ENCODE measurements at places on chromosomes 2 and 18. TPM values are rescaled to one million over a fixed set of nuclear protein-coding genes. Genes with fewer than 3 reads are reported as not detected.

The SAG gene
- total RNA-seq: not detected

The COL4A4 gene
- total RNA-seq: 2.9 TPM

The TSPYL6 gene
- not detected for total RNA-seq

The RAB6C gene
- total RNA-seq: 0.22 TPM

The C2orf92 gene
- total RNA-seq: 14.9 TPM

DNA sequence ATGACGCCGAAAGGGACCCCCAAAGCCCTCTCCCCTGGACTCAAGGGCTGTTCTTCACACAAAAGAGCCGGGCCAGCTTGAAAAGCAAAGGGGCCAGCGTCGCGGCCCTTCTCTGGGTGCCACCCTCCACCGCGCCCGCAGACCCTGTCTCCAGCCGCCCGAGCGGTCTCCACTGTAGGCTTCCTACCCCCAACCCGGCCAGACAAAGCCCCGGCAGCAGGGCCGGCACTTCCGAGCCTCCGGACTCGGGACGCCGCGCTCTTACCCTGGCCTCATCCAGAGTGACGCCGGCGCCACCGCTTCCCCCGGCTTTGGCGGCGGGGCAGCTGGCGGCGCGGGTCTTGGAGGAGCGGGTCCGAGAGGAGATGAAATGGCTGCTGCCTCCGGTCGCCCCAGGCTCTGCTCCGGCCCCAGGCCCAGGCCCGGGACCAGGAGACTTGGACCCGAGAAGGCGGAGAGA, 603 bp downstream of the ATAD2B start:
- peak overlapping the region; percentile 95 for H3K4me3 ChIP-seq
- no peaks in the 10 kb centered on the region for H3K27me3 ChIP-seq
- no peaks in the 10 kb centered on the region for H3K4me1 ChIP-seq
- no peaks in the 10 kb centered on the region for H3K36me3 ChIP-seq
- peak overlapping the region; percentile 93 for H3K27ac ChIP-seq

- H3K27me3 ChIP-seq: no peaks in the 10 kb centered on the region
- no peaks in the 10 kb centered on the region for H3K36me3 ChIP-seq
- no peak for DNase-seq
- H3K4me1 ChIP-seq: no peaks in the 10 kb centered on the region
- no peak overlapping the region for H3K27ac ChIP-seq
Measured at GRCh38 chr2:128545085-128545484, 226.4 kb upstream of the HS6ST1 start.

GRCh38 chr2:236862961-236863728, 222.5 kb upstream of the COPS8 start:
- DNase-seq: no peak
- no peaks in the 10 kb centered on the region for H3K36me3 ChIP-seq
- no peaks in the 10 kb centered on the region for H3K27me3 ChIP-seq
- H3K27ac ChIP-seq: peak overlapping the region; percentile 49
- H3K4me1 ChIP-seq: peaks cover 4% of the 10 kb centered on the region

GRCh38 chr2:71689393-71689792, 236.0 kb downstream of the DYSF start:
- no peak for DNase-seq
- no peak overlapping the region for H3K27ac ChIP-seq
- H3K27me3 ChIP-seq: no peaks in the 10 kb centered on the region
- no peak overlapping the region for H3K4me3 ChIP-seq
- H3K36me3 ChIP-seq: no peaks in the 10 kb centered on the region
- H3K4me1 ChIP-seq: peaks cover 3% of the 10 kb centered on the region

- no peaks in the 10 kb centered on the region for H3K27me3 ChIP-seq
- peak; percentile 86 for DNase-seq
- peak within 1 kb of the TSS; percentile 90 for H3K27ac ChIP-seq
- H3K36me3 ChIP-seq: peaks cover 11% of the 10 kb centered on the region
- H3K4me3 ChIP-seq: peak within 1 kb of the TSS; percentile 84
Measured at GRCh38 chr2:1744446-1745170, at the start of gene PXDN. TSS of gene PXDN (minus strand) at chr2:1744515. CDS start at chr2:1744455, 60 bp downstream.

DNA sequence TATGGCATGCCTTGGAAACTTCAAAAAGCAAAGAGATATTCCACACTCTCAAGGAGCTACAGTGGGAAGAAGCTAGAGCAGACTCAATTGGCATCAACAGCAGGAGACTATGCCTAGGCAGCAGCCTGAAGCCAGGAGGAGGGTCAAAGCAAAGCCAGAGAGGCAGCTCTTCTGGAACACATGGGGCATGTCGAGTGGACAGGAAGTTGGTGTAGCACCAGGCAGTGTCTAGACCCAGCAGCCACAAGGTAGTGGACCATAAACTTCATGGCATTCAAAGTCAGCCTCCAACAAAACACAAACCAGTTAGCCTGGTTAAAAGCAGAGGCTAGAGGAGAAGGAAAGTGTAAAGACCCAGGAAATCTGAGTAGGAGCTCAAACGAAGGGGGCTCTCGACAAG, 311.2 kb upstream of the PKDCC start:
- no peak overlapping the region for H3K4me3 ChIP-seq
- H3K27me3 ChIP-seq: no peaks in the 10 kb centered on the region
- no peak overlapping the region for H3K27ac ChIP-seq
- H3K4me1 ChIP-seq: peaks cover 21% of the 10 kb centered on the region
- no peak for DNase-seq

DNA sequence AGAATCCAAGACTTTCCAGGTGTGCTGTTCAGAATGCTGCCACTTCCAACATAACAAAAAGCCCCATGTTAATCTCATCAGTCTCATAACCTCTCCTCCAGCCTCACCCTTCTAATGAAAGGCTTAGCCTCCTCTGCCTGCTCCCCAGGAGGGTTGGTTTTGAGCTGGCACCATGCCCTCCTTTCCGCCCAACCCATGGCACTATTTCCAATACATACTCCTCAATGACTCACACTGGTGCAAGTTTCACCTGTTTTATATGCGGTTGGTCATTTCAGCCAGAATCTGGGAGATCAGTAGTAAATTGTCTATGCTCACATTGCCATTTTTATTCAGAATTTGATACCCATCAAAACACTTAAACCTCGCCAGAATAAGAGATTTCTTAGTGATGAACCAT, 157.6 kb upstream of the NRP2 start:
- no peaks in the 10 kb centered on the region for H3K36me3 ChIP-seq
- H3K27ac ChIP-seq: no peak overlapping the region
- no peak overlapping the region for H3K4me3 ChIP-seq
- H3K4me1 ChIP-seq: no peaks in the 10 kb centered on the region
- DNase-seq: no peak
- no peaks in the 10 kb centered on the region for H3K27me3 ChIP-seq

GRCh38 chr2:54975175-54975574, 75.1 kb downstream of the RTN4 start:
- H3K4me3 ChIP-seq: no peak overlapping the region
- H3K36me3 ChIP-seq: peaks cover 65% of the 10 kb centered on the region
- DNase-seq: no peak
- no peak overlapping the region for H3K27ac ChIP-seq
- no peaks in the 10 kb centered on the region for H3K4me1 ChIP-seq
- H3K27me3 ChIP-seq: no peaks in the 10 kb centered on the region

- H3K4me1 ChIP-seq: peaks cover 7% of the 10 kb centered on the region
- H3K27me3 ChIP-seq: no peaks in the 10 kb centered on the region
- no peak for DNase-seq
- H3K27ac ChIP-seq: no peak overlapping the region
- H3K4me3 ChIP-seq: no peak overlapping the region
- H3K36me3 ChIP-seq: peaks cover 15% of the 10 kb centered on the region
Measured at GRCh38 chr2:69102041-69102593, 89.1 kb downstream of the ANTXR1 start.

DNA sequence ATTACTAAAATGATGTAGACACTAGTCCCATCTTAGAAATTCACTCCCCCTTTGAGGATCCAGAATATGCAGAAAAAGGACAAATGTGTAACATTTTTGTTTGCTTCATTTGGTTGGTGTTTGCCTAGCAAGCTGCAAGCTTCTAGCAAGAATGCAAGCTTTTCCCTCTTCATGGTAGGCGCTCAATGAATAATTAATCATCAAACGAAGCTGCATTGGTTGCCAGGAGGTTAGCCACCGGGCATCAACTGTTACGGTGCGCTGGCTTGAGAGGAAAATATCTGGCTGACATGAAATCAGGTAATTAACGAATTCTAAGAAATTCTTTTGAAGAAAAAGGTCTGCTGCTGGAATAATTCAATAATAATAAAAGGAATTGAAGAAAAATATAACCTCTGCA, 341.0 kb upstream of the KYNU start:
- H3K27me3 ChIP-seq: no peaks in the 10 kb centered on the region
- no peaks in the 10 kb centered on the region for H3K36me3 ChIP-seq
- H3K4me3 ChIP-seq: no peak overlapping the region
- H3K4me1 ChIP-seq: no peaks in the 10 kb centered on the region
- H3K27ac ChIP-seq: no peak overlapping the region

- no peak for DNase-seq
- no peaks in the 10 kb centered on the region for H3K36me3 ChIP-seq
- H3K27ac ChIP-seq: no peak overlapping the region
- H3K4me1 ChIP-seq: peaks cover 16% of the 10 kb centered on the region
- no peaks in the 10 kb centered on the region for H3K27me3 ChIP-seq
- H3K4me3 ChIP-seq: no peak overlapping the region
Measured at GRCh38 chr2:41771710-41772109, 276.1 kb upstream of the PKDCC start.

- H3K27me3 ChIP-seq: peaks cover 36% of the 10 kb centered on the region
- H3K36me3 ChIP-seq: no peaks in the 10 kb centered on the region
- H3K4me1 ChIP-seq: no peaks in the 10 kb centered on the region
- H3K4me3 ChIP-seq: peak overlapping the region; percentile 56
- H3K27ac ChIP-seq: peak overlapping the region; percentile 36
- no peak for DNase-seq
Measured at GRCh38 chr18:13136904-13137669, 81.5 kb upstream of the LDLRAD4 start.

DNA sequence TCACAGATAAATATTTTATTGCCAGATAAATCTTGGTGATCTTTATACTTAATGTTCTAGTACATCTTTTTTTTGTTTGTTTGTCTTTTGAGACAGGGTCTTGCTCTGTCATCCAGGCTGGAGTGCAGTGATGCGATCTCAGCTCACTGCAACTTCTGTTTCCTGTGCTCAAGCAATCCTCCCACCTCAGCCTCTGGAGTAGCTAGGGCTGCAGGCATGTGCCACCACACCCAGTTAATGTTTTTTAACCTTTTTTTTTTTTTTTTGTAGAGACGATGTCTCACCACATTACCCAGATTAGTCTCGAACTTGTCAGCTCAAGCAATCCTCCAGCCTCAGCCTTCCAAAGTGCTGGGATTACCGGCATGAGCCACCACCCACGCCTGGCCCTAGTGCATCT, 9.1 kb upstream of the C1GALT1C1L start:
- no peak for DNase-seq
- no peak overlapping the region for H3K27ac ChIP-seq
- H3K27me3 ChIP-seq: no peaks in the 10 kb centered on the region
- no peaks in the 10 kb centered on the region for H3K4me1 ChIP-seq
- no peaks in the 10 kb centered on the region for H3K36me3 ChIP-seq

- DNase-seq: peak; percentile 25
- no peaks in the 10 kb centered on the region for H3K36me3 ChIP-seq
- H3K4me1 ChIP-seq: no peaks in the 10 kb centered on the region
- H3K27ac ChIP-seq: no peak overlapping the region
- H3K27me3 ChIP-seq: no peaks in the 10 kb centered on the region
Measured at GRCh38 chr2:9118383-9118960, 88.1 kb upstream of the ASAP2 start.

GRCh38 chr2:133589456-133589855, 21.2 kb upstream of the NCKAP5 start:
- no peak overlapping the region for H3K4me3 ChIP-seq
- peaks cover 70% of the 10 kb centered on the region for H3K27me3 ChIP-seq
- no peaks in the 10 kb centered on the region for H3K4me1 ChIP-seq
- H3K36me3 ChIP-seq: no peaks in the 10 kb centered on the region

Measured in endodermal cell (in vitro differentiated cells).